Stimulated activated CD8-positive, alpha-beta memory T cell treated with anti-CD3 and anti-CD28 coated beads, Interleukin-4, amount 100 ng/mL, for 48 hours (primary cell): ENCODE measurements at places on chromosomes 16 and 17.

- DNase-seq = no peak
Measured at GRCh38 chr17:2933606-2934005, 129.8 kb downstream of the OR1D5 start.

DNA sequence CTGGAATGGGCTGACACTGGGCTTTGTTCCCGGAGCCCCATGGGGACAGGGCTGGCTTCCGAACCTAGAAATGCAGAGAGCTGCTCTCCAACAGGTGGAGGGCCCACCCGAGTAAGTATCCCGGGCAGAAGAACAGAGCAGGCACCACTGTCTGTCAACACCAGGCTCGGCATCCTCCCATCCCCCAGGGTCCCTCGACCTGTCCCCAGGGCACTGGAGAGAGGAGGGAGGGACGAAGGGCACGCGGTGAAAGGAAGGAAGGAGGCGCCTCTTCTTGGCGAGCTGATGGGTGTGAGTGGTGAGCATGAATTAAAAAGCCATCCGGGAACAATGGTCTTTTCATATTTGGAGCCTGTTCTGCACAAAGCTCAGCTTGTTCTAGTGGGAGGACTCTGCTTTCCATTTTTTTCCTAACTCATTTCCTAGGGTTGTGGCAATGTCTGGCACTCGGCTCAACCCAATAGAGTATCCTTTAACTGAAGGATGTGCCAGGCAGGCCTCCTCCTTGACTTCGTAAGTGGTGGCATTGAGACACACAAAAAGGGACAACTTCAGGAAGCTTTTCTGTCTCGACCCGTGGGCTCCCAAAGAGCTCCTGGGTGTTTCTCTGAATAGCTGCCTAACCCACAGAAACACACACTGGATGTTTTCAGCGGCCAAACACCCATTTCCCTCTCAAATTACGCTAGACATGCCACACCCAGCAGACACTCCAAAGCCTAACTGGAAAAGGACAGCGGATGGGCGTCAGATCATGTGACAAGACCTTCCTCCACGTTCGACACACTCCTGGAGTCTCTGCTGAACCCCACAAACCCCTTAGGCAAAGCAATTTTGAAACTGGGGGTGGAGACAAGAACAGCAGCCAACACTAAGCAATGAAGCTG is 47.7 kb downstream of the ZFHX3 start:
- no peak for DNase-seq

- DNase-seq = no peak
Measured at GRCh38 chr16:58027161-58027915, 1.8 kb downstream of the MMP15 start.

GRCh38 chr17:44894642-44895041 is 4.6 kb downstream of the EFTUD2 start:
- no peak for DNase-seq

DNA sequence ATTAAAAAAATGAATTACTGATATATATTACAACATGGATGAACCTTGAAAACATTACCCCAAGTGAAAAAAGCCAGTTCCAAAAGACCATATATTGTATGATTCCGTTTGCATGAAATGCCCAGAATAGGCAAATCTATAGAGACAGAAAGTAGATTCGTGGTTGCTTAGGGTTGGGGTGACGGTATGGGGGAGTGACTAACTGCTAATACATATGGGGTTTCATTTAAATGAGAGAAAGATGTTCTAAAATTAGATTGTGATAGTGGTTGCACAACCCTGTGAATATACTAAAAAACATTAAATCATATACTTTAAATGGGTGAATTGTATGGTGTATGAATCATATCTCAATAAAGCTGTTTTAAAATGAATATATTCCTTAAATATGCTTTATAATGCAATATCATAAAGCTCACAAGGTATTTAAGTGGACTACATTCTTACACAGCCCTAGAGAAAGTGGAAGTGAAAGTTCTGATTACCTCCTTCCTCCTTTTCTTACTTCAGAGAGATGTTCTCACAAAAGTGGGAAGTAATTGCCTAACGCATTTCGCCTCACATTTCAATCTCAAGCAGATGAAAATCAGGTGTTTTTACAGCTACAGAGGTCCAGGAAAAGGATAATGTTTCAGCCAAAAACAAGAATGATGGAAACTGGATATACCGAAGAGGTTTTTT is 142.7 kb upstream of the GNAO1 start:
- DNase-seq = no peak

DNA sequence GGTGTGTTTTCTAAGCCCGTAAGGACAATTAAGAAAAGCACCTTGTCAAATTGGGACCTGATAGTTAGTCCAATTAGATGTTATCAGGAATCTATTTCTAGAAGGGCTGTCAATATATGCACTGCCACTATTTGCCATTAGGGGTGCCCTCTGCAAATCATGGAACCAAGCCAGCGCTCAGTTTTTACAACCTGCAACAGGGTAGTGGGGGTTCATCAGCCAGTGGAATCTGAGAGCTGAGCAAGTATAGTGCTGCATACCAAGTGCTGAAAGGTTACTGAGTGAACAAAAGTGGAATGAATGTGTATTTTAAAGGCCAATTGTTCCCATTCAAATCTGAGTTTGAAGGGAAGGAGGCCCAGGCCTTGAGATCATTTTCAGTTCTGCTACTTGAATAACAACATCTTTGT is 10.4 kb downstream of the PRR11 start:
- peak; percentile 47 for DNase-seq

GRCh38 chr17:44842748-44843147 is 4.9 kb upstream of the HIGD1B start:
- no peak for DNase-seq

GRCh38 chr16:60810250-60810649 is 1226.0 kb downstream of the CDH8 start:
- no peak for DNase-seq

GRCh38 chr16:85835227-85835751 is 35.8 kb downstream of the COX4I1 start:
- no peak for DNase-seq

DNA sequence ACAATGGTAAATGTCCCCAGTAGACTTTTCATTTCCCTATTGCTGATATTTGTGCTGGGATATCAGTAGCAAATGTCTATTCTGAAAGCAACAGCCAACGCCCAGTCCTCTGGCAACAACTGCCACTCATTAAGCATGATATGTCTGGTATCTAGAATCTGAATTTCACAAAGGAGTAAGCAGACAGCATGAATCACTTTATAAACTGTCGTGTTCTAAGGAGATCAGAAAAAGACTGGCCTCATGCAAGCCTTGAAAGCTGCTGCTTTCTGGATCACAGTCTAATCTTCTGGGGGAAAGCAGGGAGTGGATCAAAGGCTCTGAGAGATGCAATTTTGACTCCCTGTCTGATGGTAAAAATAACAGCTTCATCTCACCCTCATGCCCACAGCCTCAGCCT is 153.1 kb upstream of the NOG start:
- no peak for DNase-seq

- DNase-seq = no peak
Measured at GRCh38 chr16:35319536-35320192, 1860.3 kb downstream of the TP53TG3F start.

DNA sequence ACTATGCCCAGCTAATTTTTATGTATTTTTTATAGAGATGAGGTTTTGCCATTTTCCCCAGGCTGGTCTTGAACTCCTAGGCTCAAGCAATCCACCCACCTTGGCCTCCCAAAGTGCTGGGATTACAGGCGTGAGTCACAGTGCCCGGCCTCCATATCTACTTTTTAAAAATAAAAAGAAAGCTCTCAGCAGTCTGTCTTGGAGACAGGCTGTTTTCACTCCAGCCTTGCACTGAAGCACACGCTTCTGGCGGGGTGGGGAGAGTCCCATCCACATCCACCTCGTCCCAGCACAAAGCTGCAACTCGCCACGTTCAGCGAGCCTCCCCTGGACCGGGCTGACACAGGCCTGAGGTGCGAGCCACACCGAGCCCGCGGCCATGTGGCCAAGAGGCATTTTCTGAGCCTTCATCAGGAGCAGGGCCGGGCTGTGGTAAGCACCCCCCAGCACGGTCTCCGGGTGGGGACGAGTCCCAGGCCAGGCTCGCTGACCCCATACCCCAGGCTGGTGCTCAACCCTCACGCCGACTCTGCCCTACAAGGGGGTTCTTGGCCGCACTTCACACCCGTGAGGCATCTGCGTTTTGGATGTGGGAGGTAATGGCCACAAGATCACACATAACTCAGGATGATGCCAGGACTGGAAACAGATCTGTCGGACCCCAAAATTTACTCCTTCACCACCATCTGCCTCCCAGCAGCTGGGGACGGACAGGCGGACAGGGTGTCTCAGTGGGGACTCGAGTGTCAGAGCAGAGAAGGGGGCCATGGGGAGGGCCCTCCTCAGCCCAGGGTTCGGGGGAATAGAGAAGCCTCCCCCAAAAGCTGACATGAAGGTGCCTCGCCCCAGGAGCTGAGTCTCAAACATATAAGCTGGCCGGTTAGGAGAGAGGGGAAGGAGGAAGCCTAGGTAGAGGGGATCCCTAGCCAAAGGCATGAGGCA is 28.6 kb downstream of the TBC1D16 start:
- DNase-seq = no peak

DNA sequence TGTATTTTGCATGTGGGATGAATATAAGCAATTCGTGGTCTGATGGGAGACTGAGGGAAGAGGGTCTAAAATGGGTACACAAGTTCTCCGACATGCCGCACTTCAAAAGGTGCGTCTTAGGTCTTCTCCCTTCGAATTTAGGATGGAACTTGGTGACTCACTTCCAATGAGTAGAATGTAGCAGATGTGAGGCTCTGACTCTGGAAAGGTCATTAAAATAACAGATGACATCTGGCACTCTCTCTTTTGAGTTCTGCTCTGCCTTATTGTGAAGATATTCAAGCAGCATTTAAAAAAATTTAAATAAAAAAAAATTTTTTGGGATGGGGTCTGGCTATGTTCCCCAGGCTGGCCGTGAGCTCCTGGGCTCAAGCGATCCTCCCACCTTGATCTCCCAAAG is 92.7 kb downstream of the TMEM100 start:
- DNase-seq = no peak

GRCh38 chr16:27448532-27449433 is 46.8 kb downstream of the IL21R start:
- no peak for DNase-seq

GRCh38 chr16:56257239-56257638 is 66.0 kb downstream of the GNAO1 start:
- DNase-seq = no peak

DNA sequence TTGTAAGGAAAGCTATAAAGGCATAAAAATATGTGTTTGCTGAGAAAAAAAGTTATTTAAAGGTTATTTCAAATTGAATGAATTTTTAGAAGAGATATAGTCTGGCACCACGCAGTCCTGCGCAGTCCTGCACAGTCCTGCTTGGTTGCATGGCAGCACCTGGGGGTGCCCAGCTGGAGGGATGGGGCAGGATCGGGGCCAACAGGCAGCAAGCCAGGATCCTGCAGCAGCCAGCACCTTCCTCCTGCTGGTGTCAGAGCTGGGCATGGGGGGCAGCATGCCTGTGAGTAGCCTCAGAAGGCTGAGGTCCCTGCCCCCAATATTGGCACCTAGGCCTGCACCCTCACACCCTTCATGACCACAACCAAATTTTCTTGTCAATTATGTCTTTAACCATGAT is 46.0 kb downstream of the GLG1 start:
- DNase-seq = no peak

DNA sequence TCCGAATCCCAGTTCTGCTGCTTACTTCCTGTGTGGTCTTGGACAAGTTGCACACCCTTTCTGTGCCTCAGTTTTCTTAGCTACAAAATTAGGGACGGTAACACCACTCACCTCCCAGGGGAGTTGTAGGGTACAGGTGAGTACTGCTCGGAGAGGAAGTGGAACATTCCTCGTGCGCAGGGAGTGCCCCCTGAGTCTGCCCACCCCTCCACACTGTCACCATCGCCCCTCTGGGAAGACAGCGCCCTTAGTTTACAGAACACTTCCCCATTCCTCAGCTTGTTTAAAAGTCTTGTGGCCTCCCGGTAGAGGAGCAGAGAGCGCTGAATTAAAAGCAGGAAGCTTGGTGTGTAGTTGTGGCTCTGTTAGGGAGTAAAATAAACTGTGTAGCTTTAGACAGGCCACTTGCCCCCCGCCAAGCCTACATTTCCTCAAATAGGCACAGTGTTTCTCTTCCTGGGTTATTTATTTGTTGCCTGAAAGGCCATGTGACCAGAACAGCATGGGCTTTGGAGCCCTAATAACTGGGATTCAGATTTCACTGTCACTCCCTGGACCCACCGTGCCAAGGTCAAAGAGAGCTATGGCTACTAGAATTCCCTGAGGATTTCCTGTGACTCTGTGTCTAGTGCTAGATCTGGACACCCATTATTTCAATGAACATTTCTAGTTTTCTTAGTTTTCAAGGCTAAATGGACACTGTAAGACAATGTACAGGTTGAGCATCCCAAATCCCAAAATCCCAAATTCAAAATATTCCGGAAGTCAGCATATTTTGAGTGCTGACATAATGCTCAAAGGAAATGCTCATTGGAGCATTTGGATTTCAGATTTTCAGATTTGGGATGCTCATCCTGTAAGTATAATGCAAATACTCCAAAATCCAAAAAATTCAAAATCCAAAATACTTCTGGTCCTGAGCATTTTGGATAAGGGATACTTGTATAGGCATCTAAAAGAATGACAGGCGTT is 372.5 kb downstream of the SNX29 start:
- DNase-seq = no peak

GRCh38 chr16:35252356-35252936 is 1793.0 kb downstream of the TP53TG3F start:
- no peak for DNase-seq

DNA sequence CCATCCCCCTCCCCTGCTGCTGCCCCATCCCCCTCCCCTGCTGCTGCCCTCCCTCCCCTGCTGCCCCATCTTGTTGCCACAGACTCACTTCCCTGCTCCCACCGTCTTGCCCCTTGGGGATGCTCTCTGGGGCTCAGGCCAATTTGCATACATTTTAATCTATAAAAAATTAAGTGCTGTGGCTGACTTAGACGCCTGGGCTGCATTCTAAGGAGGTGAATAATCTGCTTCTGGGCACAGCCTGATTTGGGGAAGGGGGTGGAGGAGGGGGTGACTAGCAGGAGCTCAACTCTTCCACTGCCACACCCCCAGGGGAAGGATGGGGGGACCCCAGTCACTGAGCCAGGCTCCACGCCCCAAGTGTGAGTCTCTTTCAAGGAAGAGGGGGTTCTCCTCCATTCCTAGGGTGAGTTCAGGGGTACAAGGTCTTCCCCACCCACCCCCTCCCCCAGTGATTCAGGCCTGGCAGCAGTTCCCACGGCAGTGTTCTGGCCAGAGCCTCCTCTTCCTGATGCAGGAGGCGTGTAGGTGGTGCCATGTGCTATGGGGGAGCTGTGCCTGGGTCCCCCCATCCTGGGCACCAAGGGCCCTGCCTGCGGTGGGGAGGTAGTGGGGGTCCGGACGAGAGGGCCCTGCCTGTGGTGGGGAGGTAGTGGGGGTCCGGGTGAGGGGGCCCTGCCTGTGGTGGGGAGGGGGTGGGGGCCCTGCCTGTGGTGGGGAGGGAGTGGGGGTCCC is 5.0 kb downstream of the DPH1 start:
- DNase-seq = no peak

- peak; percentile 72 for DNase-seq
Measured at GRCh38 chr17:7523033-7523432, 25.8 kb upstream of the TNFSF12 start.

DNA sequence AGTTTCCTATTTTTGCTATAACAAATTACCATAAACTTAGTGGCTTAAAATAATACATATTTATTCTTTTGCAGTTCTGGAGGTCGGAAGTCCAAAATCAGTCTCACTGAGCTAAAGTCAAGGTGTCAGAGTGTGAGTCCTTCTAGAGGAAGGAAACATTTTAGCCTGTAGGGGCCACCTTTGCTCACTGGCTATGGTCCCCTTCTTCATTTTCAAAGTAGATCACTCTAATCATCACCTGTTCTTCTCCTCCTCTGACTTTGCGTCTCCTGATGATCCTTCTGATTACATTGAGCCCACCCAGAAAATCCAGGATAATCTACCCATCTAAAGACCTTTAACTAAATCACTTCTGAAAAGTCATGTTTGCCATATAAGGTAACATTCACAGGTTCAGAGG is 534.4 kb upstream of the SALL1 start:
- no peak for DNase-seq
